ENCODE measurements at places on chromosomes 2 and 18. TPM values are rescaled to one million over a fixed set of nuclear protein-coding genes. Genes with fewer than 3 reads are reported as not detected.

Gene CCDC68
- 4.7 TPM for total RNA-seq

Gene CCDC148
- total RNA-seq, result 0.79 TPM

Gene SERPINB12
- not detected for total RNA-seq

Gene RNF144A
- total RNA-seq, result 11.8 TPM

Gene LYG2
- not detected for total RNA-seq

Gene CYP1B1
- 49.8 TPM for total RNA-seq

Gene SERPINB5
- not detected for total RNA-seq

All from posterior vena cava (tissue), 2 donors.